ENCODE measurements at places on chromosomes 12 and 14.
A peak's percentile ranks its signal among the peaks of the same experiment; 100 is the strongest.

DNA sequence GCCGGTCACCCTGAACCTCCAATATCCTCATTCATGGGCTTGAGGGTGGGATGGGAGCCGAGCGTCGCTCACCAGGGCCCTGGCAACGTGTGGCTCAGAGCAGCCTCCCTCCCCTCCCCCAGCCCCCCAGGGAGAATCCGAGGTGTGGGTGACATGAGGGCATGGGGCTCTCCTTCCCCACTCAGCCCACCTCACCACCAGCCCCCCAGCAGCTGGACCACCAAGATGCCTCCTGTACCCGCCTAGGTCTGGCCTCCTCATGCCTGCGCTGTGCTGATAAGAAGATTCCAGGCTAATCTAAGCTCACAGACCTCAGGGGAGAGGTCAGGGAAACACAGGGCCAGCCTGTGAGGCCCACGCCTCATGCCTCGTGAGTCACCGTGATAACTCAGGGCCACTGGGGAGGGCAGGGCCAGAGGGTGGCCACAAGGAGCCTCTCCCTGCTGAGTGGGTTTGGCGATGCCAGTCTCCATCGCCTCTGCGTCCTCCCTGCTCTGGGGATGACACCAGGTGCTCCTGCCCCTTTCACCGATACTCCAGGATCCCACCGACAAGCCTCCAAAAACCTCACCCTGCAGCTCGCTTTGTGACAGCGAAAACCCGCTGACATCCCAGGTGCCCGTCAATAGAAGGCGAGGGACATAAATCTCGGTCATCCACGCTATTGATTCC lies 56.9 kb downstream of the TESC start:
- DNase-seq: no peak

GRCh38 chr14:102939820-102940561 lies 17.5 kb downstream of the AMN start:
- no peak for DNase-seq

DNA sequence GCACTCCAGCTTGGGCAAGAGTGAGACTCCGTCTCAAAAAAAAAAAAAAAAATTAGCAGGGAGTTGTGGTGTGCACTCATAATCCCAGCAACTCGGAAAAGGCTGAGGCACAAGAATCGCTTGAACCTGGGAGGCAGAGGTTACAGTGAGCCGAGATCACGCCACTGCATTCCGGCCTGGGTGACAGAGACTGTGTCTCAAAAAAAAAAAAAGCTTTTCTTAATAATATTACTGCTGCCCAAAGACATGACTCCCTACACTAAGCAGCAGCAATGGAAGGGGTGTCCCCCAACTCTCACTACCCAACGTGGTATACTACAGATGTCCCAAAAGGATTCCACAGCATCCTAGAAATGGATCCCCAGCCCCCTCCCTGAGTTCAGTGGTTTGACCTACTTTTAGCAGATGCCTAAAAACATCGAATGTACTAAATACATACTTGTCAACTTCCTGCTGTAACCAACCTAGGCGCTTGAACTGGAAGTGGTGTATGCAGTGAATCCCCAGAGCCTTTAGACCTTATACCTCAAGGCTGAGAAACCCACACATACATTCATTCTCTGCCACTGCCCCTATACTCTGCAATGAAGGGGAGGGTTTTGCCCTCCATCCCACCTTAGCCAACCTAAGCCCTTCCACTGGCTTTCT lies 8.5 kb upstream of the FKBP11 start:
- DNase-seq: no peak

DNA sequence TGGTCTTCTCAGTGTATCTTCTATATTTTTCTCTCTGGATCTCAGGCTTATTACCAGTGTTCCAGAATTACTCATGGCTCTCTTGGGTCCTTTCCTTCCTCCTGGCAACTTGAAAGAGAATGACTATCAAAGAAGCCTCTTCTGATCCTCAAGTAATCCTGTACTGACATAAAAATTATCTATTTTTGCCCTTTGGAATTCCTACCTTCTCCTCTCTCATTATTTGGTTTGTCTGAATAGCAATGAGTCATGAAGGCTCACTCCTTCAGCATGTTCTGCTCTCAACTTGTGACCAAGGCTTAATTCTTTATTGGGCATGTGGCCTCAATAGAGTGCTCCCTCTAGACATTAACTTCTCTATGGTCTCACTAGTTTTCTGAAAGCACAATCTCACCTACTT lies 553.6 kb upstream of the ATP2B1 start:
- DNase-seq: no peak

- no peak for DNase-seq
Observed at GRCh38 chr12:43117226-43117930, 434.6 kb downstream of the ADAMTS20 start.

GRCh38 chr14:74634964-74635363 lies 22.9 kb upstream of the LTBP2 start:
- DNase-seq: peak; percentile 63

DNA sequence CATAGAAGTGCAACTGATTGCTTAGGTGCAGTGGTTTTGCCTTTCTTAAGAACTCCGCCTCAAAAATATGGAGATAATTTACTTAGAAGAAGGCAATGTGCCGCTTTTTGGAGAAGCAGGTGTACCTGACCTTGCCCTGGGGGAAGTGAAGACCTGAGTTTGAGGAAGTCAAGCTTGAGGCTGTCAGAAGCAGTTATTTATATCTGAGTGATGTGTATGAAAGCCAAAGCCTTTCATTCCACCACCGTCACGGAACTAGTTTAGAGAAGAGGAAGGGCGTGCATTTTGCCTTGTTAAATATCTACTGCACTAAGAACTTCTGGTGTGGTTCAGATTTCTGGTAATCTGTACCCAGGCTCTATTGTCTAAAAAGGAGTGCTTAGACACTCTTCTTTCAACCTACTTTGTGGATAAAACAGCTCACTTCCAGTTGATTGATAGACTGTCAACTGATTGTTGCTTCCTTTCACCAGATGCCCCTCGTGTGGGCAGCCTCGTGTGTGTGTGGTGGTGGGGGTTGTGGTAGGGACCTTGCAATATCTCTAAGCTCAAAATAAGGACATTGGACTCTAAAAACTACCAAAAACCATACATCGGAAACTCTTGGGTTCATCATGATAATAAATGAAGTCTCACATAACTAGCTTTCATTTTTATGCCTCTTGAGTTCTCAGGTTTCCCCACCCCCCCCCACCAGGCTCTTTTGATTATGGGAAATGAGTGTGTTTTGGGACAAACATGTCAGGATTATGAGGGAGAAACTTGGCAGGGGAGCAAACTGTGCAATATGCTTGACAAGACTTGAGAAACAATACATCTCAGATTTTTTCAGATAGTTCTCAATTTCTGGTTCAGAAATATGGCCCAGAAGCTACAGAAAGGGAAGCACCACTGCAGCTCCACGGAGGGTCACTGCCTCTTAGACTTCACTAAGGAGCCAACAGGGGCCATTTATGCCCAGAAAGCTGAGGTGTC lies 78.6 kb downstream of the ARF6 start:
- DNase-seq: no peak
